ENCODE measurements at places on chromosomes 1 and 21.

- DNase-seq: no peak
Measured at GRCh38 chr1:57675776-57676175, 251.9 kb upstream of the DAB1 start.

- no peak for DNase-seq
Measured at GRCh38 chr1:154726896-154727753, 119.1 kb upstream of the ADAR start.

GRCh38 chr1:197096137-197096536 lies 29.1 kb upstream of the F13B start:
- DNase-seq: peak; percentile 14

- no peak for DNase-seq
Measured at GRCh38 chr1:7145947-7146346, 360.7 kb downstream of the CAMTA1 start.

GRCh38 chr1:164713456-164714207 lies 154.6 kb downstream of the PBX1 start:
- DNase-seq: no peak

- DNase-seq: peak; percentile 45
Measured at GRCh38 chr1:3072391-3073185, 3.6 kb downstream of the PRDM16 start.

DNA sequence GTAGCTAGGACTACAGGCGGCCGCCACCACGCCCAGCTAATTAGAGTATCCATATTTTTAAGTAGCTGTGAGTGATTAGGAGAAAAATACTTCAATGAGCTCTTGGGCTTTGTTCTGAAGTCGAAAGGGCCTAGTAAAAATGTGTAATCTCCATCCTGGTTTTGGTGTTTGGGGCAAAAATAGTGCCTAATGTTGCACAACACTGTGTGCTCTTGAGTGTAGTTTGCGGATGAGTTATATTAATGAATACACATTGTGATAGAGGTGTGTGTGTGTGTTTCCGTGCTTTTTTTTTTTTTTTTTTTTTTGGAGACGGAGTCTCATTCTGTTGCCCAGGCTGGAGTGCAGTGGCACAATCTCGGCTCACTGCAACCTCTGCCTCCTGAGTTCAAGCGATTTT lies 6.3 kb upstream of the ARID1A start:
- no peak for DNase-seq

- DNase-seq: peak; percentile 90
Measured at GRCh38 chr21:45534636-45535331, 7.5 kb downstream of the SLC19A1 start.

DNA sequence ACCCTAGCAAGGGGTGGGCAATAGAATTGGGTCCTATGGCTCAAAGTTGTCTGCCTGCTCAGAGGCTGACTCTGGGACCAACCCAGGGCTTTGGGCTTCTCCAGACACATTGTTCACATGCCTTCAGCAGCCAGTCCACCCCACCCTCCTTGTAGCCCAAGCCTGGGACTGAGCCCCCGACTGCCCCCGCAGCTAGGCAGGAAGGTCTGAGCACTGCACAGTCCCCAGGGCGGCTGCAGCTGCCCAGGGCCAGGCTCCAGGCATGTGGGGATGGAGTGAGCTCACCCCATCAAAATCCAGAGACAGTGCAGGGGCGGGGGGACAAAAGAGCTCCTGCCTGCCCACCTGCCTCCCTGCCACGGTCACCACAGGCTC lies 35.6 kb downstream of the HSPG2 start:
- peak; percentile 23 for DNase-seq

DNA sequence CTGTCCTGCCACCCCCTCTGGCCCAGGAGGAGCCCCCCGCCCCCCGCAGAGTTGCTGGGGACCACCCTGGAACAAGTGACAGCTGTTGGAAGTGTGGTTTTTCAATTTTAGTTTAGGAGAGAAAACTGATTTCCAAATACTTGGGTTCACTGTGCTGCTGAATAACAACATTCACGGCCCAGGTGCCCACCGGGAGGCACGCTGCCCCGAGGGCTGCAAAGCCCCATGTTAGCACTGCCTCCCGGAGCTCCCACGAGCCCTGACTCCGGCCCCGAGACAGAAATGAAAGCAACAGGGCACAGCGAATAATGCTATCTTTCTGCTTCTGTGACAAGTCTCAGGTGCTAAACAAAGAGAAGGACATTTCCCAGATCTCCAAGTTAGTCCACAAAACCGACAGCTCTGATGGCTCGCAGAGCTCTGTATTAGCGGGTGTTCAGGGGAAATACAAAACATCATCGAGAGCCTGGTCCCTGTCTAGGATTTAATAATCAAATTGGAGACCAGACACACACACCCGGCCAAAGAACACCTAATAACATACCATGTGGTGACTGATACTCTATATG lies 451.5 kb downstream of the KIF26B start:
- no peak for DNase-seq

All from cardiac muscle cell (in vitro differentiated cells and primary cell).